ENCODE measurements at places on chromosomes 4 and X. TPM values are rescaled to one million over a fixed set of nuclear protein-coding genes. Genes with fewer than 3 reads are reported as not detected.

Gene PLXNB3
- 2.7 TPM for total RNA-seq

Gene CTAG2
- not detected for total RNA-seq

Gene PNCK
- total RNA-seq = 4.3 TPM

Gene PGAM4
- total RNA-seq = 0.56 TPM

Gene BRS3
- total RNA-seq = not detected

DNA sequence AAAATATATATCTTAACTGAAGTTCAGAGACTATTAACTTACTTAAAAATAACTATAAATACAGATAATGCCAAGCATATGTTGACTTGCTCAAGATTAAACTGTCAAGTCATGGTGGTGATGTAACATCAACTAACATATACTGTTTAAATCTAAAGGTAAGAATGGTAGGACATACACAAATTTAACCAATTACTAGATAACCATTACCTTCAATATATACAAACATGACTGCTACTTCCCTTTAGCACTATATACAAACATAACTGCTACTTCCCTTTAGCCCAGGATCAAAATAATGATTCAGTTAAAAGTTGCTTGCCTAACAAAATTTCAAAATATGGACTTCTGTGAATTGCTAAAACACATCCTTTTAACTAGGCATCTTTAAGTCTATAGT is 14.9 kb downstream of the HNRNPD start:
- no peak overlapping the region for H3K4me3 ChIP-seq
- H3K36me3 ChIP-seq = peaks cover 51% of the 10 kb centered on the region
- peaks cover 1% of the 10 kb centered on the region for H3K27me3 ChIP-seq
- H3K4me1 ChIP-seq = no peaks in the 10 kb centered on the region

DNA sequence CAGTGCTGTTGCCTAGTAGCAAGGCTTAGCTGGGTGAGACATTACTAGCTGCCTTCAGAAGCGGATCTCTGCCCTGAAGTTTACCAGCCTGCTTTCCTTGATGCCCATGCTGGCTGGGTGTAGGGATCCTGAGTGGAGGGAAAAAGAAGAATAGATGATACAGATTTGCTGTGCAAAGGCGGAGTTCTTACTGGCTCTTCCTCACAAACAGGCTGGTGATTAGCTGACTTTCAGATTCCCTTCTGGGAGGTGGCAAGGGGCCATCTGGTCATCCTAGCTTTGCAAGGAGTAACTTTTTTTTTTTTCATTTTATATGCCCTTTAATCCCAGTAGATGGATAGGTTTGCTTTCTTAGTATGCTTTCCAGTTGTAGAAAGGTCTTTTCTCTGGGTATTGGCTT is 44.8 kb downstream of the SMARCA5 start:
- no peak for DNase-seq
- H3K4me1 ChIP-seq = no peaks in the 10 kb centered on the region
- no peaks in the 10 kb centered on the region for H3K27me3 ChIP-seq
- no peaks in the 10 kb centered on the region for H3K36me3 ChIP-seq
- H3K27ac ChIP-seq = no peak overlapping the region

- H3K27me3 ChIP-seq = no peaks in the 10 kb centered on the region
- H3K4me3 ChIP-seq = no peak overlapping the region
- DNase-seq = no peak
- peaks cover 5% of the 10 kb centered on the region for H3K4me1 ChIP-seq
- H3K36me3 ChIP-seq = no peaks in the 10 kb centered on the region
- no peak overlapping the region for H3K27ac ChIP-seq
Measured at GRCh38 chrX:8955511-8955910, 78.4 kb downstream of the FAM9B start.

DNA sequence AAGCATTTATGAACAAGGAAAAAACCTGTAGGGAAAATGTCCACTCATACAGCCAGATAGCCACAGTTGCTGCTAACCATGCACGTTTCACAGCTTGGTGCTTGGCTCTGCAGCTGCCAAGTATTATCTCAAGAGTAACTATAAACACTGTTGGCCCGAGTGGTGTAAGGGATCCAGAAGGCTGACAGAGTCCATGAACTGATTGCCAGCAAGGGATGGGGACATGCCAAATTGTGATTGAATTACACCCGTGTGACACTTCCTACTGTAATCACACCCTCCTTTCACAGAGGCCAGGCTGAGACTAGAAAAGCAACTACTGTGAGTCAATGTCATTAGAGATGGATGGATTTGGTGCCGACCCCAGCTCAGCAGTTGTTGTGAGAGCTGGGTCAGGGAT is 223.9 kb upstream of the ANKRD50 start:
- H3K4me1 ChIP-seq = 0 out of 2 replicates have a peak, but pooled peaks cover 6% of the 10 kb centered on the region
- no peak overlapping the region for H3K27ac ChIP-seq
- DNase-seq = no peak
- H3K4me3 ChIP-seq = no peak overlapping the region
- no peaks in the 10 kb centered on the region for H3K27me3 ChIP-seq
- H3K36me3 ChIP-seq = no peaks in the 10 kb centered on the region

GRCh38 chr4:8637456-8637984 is 45.0 kb downstream of the CPZ start:
- H3K4me1 ChIP-seq = no peaks in the 10 kb centered on the region
- no peak for DNase-seq
- no peaks in the 10 kb centered on the region for H3K36me3 ChIP-seq
- no peak overlapping the region for H3K4me3 ChIP-seq
- 0 out of 2 replicates have a peak, but pooled peaks cover 3% of the 10 kb centered on the region for H3K27me3 ChIP-seq
- H3K27ac ChIP-seq = no peak overlapping the region

DNA sequence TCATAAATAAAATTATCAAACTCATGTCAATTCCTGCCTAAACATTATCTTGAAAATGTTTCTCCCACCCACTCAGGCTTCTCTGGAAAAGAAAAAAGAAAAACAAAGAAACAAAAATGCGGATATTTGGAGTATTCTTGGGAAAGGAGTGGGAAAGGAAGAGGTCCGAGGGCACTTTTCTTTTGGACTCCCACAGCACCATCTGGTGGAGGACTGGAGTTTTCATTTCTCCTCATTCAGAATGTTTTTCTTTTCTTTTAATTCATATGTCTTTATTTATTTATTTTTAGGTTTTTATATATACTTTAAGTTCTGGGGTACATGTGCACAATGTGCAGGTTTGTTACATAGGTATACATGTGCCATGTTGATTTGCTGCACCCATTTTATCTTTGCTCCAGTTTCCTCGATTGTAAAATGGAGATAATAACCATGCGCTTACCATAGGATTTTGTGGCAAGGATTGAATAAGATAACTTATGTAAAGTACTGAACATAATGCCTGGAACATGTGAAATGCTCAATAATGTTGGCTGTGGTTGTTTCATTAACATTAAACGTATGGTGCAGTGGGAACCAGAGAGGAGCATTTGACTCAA is 8.0 kb upstream of the KCNE5 start:
- H3K4me1 ChIP-seq = no peaks in the 10 kb centered on the region
- no peak overlapping the region for H3K27ac ChIP-seq
- no peak overlapping the region for H3K4me3 ChIP-seq
- H3K36me3 ChIP-seq = no peaks in the 10 kb centered on the region
- DNase-seq = no peak

DNA sequence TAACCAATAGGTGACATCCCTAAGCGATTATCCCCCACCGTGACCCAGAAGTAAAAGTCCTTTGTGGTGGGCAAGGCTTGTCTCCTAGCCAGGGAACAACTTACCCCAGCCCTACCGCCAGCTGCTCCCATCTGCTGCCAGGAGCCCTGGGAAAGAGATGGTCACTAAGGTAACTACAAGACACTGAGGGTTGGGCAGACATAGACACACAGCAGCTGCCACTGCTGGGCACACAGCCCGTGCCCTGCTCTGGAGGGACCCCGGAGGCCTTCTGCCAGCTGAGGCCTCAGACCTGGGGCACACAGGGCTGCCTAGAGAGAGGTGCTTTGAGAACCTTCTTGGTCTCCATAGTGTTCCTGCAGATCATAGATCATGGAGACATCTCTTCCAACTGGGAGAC is 53.0 kb upstream of the PROM1 start:
- H3K36me3 ChIP-seq = no peaks in the 10 kb centered on the region
- no peaks in the 10 kb centered on the region for H3K27me3 ChIP-seq
- no peak for DNase-seq
- H3K4me3 ChIP-seq = no peak overlapping the region
- H3K4me1 ChIP-seq = no peaks in the 10 kb centered on the region

- H3K4me3 ChIP-seq = no peak overlapping the region
- H3K27ac ChIP-seq = no peak overlapping the region
- H3K27me3 ChIP-seq = no peaks in the 10 kb centered on the region
- no peaks in the 10 kb centered on the region for H3K36me3 ChIP-seq
- H3K4me1 ChIP-seq = no peaks in the 10 kb centered on the region
- no peak for DNase-seq
Measured at GRCh38 chrX:78075787-78076389, 28.2 kb upstream of the PGK1 start.
